Stimulated activated CD4-positive, alpha-beta T cell treated with anti-CD3 and anti-CD28 coated beads, Interleukin-2, amount 100 ng/mL, for 24 hours (primary cell): ENCODE measurements at places on chromosomes 4 and X.
A peak's percentile ranks its signal among the peaks of the same experiment; 100 is the strongest.

- peak; percentile 71 for DNase-seq
Measured at GRCh38 chr4:55545641-55546505, 836 bp downstream of the CLOCK start.

DNA sequence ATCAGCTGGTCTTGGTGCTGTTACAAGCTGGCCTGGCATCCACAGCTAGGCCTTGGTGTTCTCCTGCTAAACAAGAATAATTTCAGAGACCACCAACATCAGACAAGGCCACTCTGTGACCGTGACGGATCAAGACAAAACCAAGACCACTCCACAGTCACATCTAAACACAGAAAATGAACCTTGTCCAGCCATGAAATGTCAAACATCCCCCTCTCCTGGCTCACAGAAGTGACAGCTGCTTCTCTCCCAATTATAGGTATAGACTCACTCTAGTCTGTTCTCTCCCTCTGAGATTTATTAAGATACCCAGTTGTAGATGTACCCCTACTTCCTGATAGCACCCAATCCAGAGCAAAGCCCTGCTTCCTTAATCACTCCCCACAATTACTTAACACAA lies 40.4 kb downstream of the EFHC2 start:
- no peak for DNase-seq

DNA sequence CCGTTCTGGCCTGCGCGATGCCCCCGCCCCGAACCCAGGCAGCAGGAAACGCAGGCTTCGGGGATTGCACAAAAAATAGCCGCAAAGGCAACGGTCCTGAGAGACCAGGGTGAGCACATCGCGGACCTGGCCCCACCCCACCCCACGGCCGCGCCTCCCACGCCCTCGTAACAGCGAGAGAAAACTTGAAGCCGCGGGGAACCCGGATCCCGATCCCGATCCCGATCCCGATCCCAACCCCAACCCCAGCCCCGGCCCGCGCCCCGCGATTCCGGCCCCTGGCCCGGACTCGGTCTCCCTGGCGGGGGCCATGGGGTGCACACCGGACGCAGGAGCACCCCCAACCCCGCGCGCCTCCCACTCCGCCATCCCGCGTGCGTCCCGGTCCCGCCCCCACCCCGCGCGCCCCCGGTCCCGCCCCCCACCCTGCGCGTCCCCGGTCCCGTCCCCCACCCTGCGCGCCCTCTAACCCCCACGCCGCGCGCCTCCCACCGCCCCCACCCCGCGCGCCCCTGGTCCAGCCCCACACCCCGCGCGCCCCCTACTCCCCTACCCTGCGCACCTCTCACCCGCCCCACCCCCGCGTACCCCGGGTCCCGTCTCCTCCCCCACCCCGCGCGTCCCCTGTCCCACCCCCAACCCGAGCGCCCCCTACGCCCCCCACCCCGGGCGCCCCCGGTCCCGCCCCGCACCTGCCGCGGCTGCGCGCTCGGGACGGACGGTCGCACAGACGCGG lies 29.0 kb downstream of the NOP14 start:
- peak; percentile 66 for DNase-seq

- no peak for DNase-seq
Measured at GRCh38 chrX:3044196-3044595, 2.9 kb downstream of the ARSF start.

DNA sequence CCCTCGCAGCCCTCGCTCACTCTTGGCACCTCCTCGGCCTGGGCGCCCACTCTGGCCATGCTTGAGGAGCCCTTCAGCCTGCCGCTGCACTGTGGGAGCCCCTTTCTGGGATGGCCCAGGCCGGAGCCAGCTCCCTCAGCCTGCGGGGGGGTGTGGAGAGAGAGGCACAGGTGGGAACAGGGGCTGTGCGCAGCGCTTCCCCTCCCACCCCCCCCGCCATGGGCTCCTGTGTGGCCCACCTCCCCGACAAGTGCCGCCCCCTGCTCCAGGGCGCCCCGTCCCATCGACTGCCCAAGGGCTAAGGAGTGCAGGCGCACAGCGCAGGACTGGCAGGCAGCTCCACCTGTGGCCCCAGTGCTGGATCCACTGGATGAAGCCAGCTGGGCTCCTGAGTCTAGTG lies 220.2 kb downstream of the STPG2 start:
- no peak for DNase-seq
